OCI-M1 (cell line): ENCODE measurements at places on chromosomes 3 and 15.

DNA sequence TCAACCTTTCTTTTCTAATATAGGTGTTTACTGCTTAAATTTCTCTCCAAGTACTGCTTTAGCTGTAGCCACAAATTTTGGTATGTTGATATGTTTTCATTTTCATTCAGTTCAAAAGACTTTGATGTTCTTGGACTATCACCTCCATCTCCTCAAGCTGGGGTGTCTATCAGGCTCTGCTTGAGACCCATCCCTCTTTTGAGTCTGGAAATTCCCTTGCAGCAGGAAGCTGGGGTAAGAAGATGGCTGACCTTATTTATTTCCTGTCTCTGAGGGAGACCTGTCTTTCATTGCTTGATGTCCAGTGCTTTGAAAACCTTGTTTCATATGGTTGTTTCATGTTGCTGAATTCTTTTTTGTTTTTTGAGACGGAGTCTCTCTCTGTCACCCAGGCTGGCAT lies 60.5 kb upstream of the ADPGK start:
- no peak for DNase-seq

GRCh38 chr3:190089711-190090110 lies 31.0 kb downstream of the P3H2 start:
- peak; percentile 3 for DNase-seq

- no peak for DNase-seq
Observed at GRCh38 chr3:52384019-52384761, 60.7 kb downstream of the SEMA3G start.

- DNase-seq: no peak
Observed at GRCh38 chr3:100107221-100107814, 7.0 kb downstream of the FILIP1L start.

- peak; percentile 16 for DNase-seq
Observed at GRCh38 chr3:40546816-40547215, 22.1 kb downstream of the ZNF621 start.

- no peak for DNase-seq
Observed at GRCh38 chr15:91873138-91873536, 19.6 kb downstream of the SLCO3A1 start.

DNA sequence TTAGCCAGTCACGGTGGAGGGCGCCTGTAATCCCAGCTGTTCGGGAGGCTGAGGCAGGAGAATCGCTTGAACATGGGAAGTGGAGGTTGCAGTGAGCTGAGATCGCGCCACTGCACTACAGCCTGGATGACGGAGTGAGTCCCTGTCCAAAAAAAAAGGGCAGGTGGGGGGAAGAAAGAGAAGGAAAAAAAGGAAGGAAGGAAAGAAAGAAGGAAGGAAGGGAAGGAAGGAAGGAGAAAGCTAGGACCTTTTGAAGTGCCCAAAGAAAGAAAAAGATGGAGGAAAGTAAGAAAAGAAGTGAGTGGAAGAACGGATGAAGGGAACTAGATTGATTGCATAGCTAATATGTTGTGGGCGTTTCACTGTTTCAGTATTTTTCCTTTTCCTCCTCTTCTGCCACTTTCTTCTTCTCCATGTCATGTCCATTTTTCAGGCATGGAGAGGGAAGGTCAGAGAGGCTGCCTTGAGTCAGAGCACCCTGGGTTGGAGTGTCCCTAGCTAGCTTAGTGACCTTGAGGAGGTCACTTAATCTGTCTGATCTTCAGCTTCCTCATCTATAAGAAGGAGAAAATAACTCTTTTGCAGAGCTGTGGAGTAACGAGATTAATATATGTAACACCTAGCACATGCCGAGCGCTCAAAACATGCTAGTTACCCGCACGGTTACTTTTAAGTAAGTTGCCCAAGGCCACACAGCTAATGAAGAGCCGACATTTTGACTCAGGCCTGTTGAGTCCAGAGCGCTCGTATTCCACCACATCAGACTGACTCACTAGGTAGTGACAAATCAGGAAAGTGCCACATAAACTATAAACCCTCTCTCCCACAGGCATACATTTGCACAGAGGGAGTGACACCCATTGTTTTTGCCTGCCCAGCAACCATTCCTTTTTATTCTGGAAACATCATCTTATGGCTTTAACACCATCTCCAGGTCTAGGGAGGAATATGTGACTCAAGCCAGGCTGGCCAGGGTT lies 42.2 kb downstream of the BHLHE40 start:
- no peak for DNase-seq

GRCh38 chr15:40310001-40310959 lies 2.5 kb upstream of the PLCB2 start:
- peak; percentile 82 for DNase-seq

GRCh38 chr3:123861081-123861836 lies 22.9 kb downstream of the MYLK start:
- DNase-seq: peak; percentile 26

GRCh38 chr3:179234199-179234598 lies 16.7 kb downstream of the KCNMB3 start:
- peak; percentile 85 for DNase-seq

DNA sequence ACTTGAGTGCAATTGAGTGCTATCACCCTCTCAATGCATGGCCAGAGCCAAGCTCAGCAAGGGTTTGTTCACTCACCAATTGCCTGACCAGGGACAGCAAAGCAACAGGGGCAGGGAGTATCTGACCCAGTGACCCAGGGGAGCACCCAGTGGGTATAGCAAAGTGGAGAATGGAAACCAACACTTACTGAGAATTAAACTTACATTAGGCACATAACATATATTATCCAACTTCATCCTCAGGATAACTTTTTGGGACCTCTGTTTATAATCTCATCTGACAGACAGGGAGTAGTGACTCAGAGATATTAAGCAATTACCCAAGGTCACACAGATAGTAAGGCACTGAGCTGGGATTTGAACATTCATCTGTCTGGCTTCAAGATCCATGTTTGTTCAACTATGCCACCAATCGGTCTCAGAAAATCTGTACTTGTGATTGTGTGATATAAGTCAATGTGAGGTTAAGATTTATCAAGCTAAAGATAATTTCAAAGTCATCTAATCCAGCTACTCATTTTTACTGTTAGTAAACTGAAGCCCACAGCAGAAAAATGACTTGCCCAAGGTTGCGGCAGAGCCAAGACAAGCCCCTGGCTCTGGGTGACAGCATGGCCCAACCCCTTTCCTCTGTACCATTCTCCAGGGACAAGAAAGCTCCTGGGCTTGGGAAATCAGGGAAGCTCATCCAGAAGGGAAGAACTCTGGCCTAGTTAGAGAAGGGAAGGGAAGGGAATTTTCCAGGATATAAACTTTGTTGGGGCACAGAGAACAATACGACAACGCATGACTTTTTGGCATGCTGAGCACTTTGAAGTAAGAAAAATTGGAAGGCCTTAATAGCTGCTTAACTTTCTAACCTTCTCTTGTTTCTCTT lies 138.0 kb upstream of the SMAD3 start:
- no peak for DNase-seq

- DNase-seq: no peak
Observed at GRCh38 chr15:61869656-61870055, 190.6 kb downstream of the VPS13C start.

GRCh38 chr15:67724691-67725375 lies 100.5 kb upstream of the SKOR1 start:
- no peak for DNase-seq
